ENCODE measurements at places on chromosomes 6 and 20.

DNA sequence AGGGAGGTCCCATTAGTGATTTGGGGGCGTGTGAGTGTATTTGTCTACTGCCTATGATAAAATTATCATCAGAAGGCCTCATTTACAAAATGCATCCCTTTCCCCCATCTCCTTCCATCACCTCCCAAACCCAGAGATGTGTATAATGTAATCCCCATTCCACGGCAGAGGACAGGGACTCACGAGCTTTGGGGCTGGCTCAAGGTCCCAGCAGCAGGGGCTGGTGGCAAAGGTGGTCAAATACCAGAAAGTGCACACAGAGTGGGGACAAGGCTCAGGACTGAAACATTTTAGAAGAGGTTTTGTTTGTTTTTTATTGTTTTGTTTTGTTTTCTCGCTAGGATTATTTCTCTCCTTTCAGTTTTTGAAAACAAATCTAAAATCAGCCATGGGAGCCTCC, 68.5 kb upstream of the TOP1 start:
- H3K36me3 ChIP-seq, result no peaks in the 10 kb centered on the region
- no peaks in the 10 kb centered on the region for H3K27me3 ChIP-seq
- DNase-seq, result no peak

DNA sequence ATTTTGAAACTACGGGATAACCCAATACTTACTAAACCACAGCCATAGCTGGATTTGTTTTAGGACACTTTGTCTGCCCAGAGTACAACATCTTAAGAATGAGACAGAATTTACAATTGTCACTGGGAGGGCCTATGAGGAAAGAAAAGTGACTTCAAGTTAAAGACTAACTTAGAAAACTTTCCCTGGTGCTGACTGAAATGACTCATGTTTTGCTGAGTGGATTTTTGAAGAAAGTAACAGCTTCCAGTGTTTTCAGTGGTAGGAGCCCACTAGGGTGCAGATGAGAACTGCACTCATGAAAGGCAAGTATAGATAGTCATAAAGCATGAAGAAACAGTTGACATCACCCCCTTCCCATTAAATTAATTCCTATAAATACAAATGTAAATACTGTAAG, 988.2 kb upstream of the MAP3K7 start:
- H3K4me3 ChIP-seq, result no peak overlapping the region
- H3K4me1 ChIP-seq, result no peaks in the 10 kb centered on the region
- no peaks in the 10 kb centered on the region for H3K27me3 ChIP-seq
- no peaks in the 10 kb centered on the region for H3K36me3 ChIP-seq

DNA sequence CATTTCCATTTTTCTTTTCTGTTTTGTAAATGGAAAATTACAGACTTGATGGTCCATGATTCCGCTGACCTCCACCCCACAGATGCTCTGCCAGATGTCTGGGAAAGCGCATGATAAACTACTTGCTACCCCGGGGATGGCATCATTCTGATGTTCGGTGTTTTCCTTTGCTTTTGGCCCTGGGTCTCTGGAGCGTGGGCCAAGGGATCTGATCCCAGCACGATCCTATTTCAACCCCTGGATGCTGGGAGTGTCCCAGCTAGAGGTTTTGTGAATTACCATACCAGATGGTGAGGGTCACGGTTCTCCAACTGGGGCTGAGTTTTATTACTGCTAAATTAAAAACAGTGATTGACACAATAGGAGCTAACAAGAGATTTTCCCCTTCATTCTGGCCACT, 25.2 kb upstream of the MYLIP start:
- H3K36me3 ChIP-seq, result peaks cover 2% of the 10 kb centered on the region
- H3K4me1 ChIP-seq, result no peaks in the 10 kb centered on the region
- H3K27ac ChIP-seq, result no peak overlapping the region

DNA sequence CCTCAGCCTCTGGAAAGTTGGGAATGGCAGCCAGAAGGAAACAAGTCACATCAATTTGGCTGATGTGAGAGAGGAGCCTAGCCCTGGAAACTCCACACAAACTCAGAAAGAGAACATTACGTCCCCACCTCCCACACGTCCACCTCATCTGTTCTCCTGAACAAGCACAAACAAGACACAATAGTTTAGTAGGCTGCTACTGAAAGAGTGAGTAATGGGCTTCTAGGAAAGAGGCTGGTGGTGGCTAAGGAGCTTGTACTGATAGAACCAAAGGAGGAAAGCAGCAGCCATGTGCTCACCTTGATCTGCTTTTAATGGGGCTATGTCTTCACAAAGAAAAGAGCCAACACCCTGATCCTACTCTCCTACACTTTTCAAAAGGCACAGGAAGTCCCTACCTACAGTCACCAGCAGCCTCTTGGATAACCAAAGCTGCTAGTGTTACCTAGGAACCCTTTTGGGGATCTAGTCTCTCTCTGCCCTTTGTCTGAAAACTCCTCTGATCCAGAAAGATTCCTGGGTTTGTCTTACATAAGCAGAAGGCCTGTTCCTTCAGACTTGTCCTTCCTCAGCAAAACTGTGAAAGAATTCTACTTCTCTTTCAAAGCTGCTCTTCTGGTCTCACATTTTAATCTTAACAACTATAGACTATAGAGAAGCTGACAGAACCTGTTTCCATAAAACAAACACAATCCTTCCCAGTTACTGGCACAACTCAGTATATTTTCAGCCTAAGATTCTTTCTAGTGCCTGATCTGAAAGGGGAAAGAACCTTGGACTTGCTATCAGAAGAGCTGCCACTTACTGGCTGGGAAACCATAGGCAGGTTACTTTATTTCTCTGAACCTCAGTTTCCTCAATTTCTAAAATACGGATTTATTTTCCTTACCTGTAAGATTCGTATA, 3.1 kb downstream of the PLAGL2 start:
- no peaks in the 10 kb centered on the region for H3K27me3 ChIP-seq
- H3K36me3 ChIP-seq, result peaks cover 29% of the 10 kb centered on the region
- peak overlapping the region; percentile 98 for H3K4me3 ChIP-seq
- H3K27ac ChIP-seq, result peak overlapping the region; percentile 84

DNA sequence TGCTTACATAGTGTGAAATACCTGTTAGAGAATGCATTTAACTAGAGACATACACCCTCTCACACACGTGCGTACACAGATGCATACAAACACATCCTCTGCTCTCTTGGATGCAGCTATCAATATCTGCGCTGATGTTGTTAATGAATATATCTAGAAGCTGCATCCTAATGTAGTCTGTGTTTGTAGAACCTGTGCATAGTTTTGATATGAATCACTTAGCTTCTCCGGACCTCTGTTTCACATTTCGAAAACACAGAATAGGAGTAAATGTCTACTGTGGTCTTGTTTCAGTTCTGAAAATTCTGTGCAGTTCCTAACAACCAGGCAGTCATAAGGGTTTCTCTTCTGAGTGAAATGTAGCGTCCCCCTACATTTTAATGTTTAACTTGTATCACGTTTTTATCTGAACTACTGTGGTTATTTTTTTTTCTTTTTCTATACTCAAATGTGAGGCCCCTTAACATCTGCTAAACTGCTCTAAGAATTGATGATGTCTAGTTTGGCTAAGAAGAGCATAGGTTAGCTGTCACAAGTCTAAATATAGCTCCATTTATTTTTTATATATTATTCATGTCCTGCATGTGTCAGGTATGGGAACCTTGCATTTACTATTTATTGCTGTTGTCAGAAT, 254.5 kb downstream of the TMEM242 start:
- H3K27ac ChIP-seq, result peak overlapping the region; percentile 82
- peak; percentile 24 for DNase-seq
- peak overlapping the region; percentile 30 for H3K4me3 ChIP-seq
- peaks cover 8% of the 10 kb centered on the region for H3K36me3 ChIP-seq
- peaks cover 46% of the 10 kb centered on the region for H3K4me1 ChIP-seq

DNA sequence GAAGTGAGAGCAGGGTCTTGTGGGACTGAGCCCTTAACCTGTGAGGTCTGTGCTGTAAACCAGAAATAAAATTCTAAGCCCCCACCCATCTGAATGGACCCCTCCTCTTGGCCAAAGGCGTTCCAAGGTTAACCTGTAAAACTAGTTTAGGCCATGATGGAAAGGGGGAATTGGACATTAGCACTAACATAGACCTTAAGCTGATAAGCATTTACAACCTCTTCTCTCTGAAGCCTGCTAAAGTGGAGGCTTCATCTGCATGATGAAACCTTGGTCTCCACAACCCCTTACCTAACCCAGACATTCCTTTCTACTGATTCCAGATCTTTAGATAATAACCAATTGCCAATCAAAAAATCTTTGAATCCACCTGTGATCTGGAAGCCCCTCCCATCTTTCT, 25.8 kb downstream of the PIGT start:
- no peak for DNase-seq
- H3K36me3 ChIP-seq, result no peaks in the 10 kb centered on the region

- no peak overlapping the region for H3K4me3 ChIP-seq
- H3K36me3 ChIP-seq, result no peaks in the 10 kb centered on the region
Measured at GRCh38 chr6:28615955-28616747, 90.5 kb downstream of the GPX5 start.

GRCh38 chr6:92623431-92623830, 795.9 kb downstream of the EPHA7 start:
- no peaks in the 10 kb centered on the region for H3K4me1 ChIP-seq
- no peaks in the 10 kb centered on the region for H3K36me3 ChIP-seq
- DNase-seq, result no peak
- H3K27ac ChIP-seq, result no peak overlapping the region

DNA sequence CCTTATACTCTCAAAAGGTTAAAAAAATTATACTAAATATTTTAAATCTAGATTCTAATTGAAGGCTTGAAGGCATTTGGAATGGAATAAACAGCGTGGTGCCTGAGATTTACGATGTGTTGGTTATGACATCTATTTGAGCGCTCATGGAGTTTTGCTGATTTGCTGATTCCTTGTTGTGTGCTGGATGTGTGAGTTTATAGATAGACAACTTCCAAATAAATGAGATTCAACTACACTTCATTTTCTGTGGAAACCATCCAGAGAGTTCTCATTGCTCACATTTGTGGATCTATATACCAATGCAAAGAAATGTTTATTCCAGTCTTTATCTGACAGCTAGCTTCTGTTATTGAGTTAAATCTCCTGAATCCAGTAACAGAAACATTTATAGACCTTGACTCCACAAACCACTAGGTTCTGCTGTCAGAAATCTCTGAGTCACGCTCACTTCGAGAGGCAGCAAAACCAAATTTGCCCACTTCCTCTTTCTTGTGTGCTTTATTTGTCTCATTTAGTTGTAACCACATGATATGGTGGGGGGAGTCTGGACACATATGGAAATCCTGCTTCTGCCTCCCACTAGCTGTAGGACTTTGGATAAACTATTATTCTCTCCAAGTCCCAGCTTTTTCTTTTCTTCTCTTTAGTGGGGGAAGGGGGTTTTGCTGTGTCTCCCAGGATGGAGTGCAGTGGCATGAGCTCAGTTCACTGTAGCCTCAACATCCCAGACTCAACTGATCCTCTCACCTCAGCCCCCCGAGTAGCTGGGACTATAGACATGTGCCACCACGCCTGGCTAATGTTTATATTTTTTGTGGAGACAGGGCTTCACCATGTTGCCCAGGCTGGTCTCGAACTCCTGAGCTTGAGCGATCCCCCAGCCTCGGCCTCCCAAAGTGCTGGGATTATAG, 54.5 kb downstream of the IPCEF1 start:
- H3K27ac ChIP-seq, result no peak overlapping the region
- peaks cover 14% of the 10 kb centered on the region for H3K27me3 ChIP-seq
- peaks cover 10% of the 10 kb centered on the region for H3K4me1 ChIP-seq

- no peak overlapping the region for H3K27ac ChIP-seq
- H3K36me3 ChIP-seq, result no peaks in the 10 kb centered on the region
- peaks cover 14% of the 10 kb centered on the region for H3K4me1 ChIP-seq
- no peak overlapping the region for H3K4me3 ChIP-seq
Measured at GRCh38 chr6:47718571-47718970, 20.2 kb downstream of the ADGRF4 start.

- H3K4me1 ChIP-seq, result peaks cover 3% of the 10 kb centered on the region
- H3K36me3 ChIP-seq, result no peaks in the 10 kb centered on the region
- no peak overlapping the region for H3K4me3 ChIP-seq
- DNase-seq, result no peak
- no peak overlapping the region for H3K27ac ChIP-seq
Measured at GRCh38 chr6:168218785-168219566, 100.6 kb downstream of the DACT2 start.

DNA sequence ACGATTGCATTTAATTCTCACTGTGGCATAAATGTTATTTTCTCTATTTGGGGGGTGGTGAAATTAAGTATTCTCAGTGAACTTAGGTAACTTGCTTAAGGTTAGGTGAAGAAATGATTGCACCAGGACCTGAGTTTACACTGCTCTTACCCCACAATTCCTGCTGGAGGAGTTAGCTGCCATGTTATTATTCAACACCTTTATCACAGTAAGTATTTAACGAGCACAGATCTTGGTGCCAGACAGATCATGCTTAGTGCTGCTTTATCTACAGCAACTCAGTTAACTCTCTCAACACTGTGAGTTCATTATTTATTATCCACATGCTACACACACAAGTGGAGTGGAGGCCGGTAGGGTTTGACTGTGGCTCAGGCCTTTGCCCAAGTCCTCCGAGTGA, 249.7 kb downstream of the TMEM242 start:
- peaks cover 25% of the 10 kb centered on the region for H3K36me3 ChIP-seq
- H3K4me1 ChIP-seq, result peaks cover 48% of the 10 kb centered on the region
- H3K27ac ChIP-seq, result no peak overlapping the region
- H3K27me3 ChIP-seq, result no peaks in the 10 kb centered on the region

GRCh38 chr20:20167698-20168097, 115.4 kb downstream of the CFAP61 start:
- H3K27ac ChIP-seq, result no peak overlapping the region
- H3K27me3 ChIP-seq, result no peaks in the 10 kb centered on the region
- H3K4me1 ChIP-seq, result no peaks in the 10 kb centered on the region
- no peak overlapping the region for H3K4me3 ChIP-seq
- H3K36me3 ChIP-seq, result no peaks in the 10 kb centered on the region

GRCh38 chr6:65135567-65135966, 571.5 kb downstream of the EYS start:
- H3K27ac ChIP-seq, result no peak overlapping the region
- no peak for DNase-seq
- no peaks in the 10 kb centered on the region for H3K36me3 ChIP-seq

DNA sequence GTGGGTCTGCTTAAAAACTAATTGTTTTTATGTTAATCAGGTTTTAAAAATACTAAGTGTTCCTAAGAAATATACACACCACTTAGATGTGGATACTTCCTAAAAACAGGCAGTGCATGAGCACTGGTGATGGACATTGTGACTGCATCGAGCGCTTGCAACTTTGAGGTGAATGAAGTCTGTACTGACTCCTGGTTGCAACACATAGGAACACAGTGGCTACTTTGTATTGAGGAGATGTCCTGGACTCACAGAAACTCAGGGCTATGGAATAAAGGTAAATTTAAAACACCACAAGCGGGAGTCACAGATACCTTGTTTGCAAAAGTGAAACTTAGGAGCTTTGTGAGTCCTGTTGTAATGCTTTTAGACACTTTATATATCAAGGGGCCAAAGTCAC, 55.6 kb upstream of the POLR1H start:
- no peak overlapping the region for H3K27ac ChIP-seq
- H3K4me3 ChIP-seq, result peak overlapping the region; percentile 41
- no peak for DNase-seq
- no peaks in the 10 kb centered on the region for H3K36me3 ChIP-seq
- H3K27me3 ChIP-seq, result peaks cover 47% of the 10 kb centered on the region
